ENCODE measurements at places on chromosomes 12 and 14. TPM values are rescaled to one million over a fixed set of nuclear protein-coding genes. Genes with fewer than 3 reads are reported as not detected.

CLEC2B gene
- total RNA-seq, result 55.3 TPM

CCDC175 gene
- total RNA-seq, result not detected

RNASE1 gene
- not detected for total RNA-seq

KCNJ8 gene
- not detected for total RNA-seq

CLEC4D gene
- not detected for total RNA-seq

POLE2 gene
- total RNA-seq, result 40.2 TPM

OTUB2 gene
- 3.4 TPM for total RNA-seq

BATF gene
- total RNA-seq, result 74.6 TPM

OTOGL gene
- total RNA-seq, result not detected

PIANP gene
- total RNA-seq, result not detected

ACVRL1 gene
- total RNA-seq, result not detected

OASL gene
- 55.3 TPM for total RNA-seq

GALNT8 gene
- total RNA-seq, result 0.85 TPM

KRT6C gene
- total RNA-seq, result not detected

C12orf42 gene
- total RNA-seq, result not detected

GUCY2C gene
- not detected for total RNA-seq

Data from activated CD8-positive, alpha-beta memory T cell treated with anti-CD3 and anti-CD28 coated beads, Interleukin-2, amount 10 ng/mL, durations not matched to agents 7 days and 5 days (primary cell).